Activated naive CD8-positive, alpha-beta T cell treated with anti-CD3 and anti-CD28 coated beads, Interleukin-2, amount 50 U/mL, for 24 hours (primary cell): ENCODE measurements at places on chromosomes 6 and 20.

- H3K36me3 ChIP-seq: no peaks in the 10 kb centered on the region
- peaks cover 8% of the 10 kb centered on the region for H3K4me1 ChIP-seq
- no peak for DNase-seq
- H3K27ac ChIP-seq: no peak overlapping the region
- peak overlapping the region; percentile 47 for H3K4me3 ChIP-seq
Observed at GRCh38 chr20:46709055-46709458, 392 bp upstream of the SLC2A10 start.

DNA sequence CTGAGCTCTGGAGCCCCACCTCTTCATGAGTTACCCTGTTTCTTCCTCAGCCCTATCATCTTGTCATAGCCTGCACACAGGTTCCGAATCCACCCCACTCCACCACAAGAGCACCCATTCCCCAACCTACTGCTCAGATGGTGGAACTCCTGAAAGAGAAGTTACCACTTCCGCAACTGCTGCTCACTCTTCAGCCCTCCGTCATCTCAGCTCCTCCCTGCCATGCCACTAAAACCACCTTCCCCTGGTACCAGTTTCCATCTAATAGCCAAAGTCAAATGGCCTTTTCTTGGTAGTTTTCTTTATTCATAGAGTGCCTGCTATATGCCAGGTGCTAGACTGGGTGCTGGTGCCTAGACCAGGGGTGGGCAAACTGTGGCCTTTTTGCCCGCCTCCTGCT lies 3.9 kb downstream of the RAB22A start:
- H3K27ac ChIP-seq: peak overlapping the region; percentile 56
- DNase-seq: no peak
- peak overlapping the region; percentile 32 for H3K4me3 ChIP-seq
- H3K4me1 ChIP-seq: peaks cover 48% of the 10 kb centered on the region
- peaks cover 40% of the 10 kb centered on the region for H3K36me3 ChIP-seq

- no peak for DNase-seq
- no peak overlapping the region for H3K27ac ChIP-seq
- no peak overlapping the region for H3K4me3 ChIP-seq
Observed at GRCh38 chr6:163384510-163384909, 30.0 kb upstream of the QKI start.

- no peak for DNase-seq
- H3K27ac ChIP-seq: no peak overlapping the region
- H3K4me3 ChIP-seq: no peak overlapping the region
- no peaks in the 10 kb centered on the region for H3K36me3 ChIP-seq
- H3K4me1 ChIP-seq: peaks cover 29% of the 10 kb centered on the region
Observed at GRCh38 chr6:142694054-142694453, 250.9 kb downstream of the HIVEP2 start.

DNA sequence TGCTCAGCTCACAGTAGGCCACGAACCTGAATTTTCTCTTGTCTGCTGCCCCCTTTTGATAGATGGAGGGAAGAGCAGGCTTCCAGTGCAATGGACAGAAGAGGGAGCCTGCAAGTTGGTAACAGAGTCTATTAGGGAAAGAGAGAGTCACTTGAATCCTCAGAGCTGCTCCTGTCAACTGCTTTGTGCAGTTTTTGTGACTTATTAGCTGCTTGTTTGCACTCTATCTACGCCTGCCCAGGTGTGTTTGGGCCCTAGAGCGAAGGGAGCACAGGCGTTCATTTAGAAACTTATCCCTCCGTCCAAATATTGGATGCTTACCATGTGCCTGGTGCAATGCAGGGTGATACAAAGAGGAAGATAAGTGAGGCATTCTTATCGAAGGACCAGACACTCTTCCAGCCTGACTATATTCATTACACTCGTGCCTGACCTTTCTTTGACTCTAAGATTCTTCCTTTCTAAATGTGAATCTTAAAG lies 11.6 kb upstream of the SLC2A12 start:
- no peaks in the 10 kb centered on the region for H3K36me3 ChIP-seq
- H3K4me3 ChIP-seq: no peak overlapping the region
- H3K4me1 ChIP-seq: peaks cover 2% of the 10 kb centered on the region
- DNase-seq: peak; percentile 41
- no peaks in the 10 kb centered on the region for H3K27me3 ChIP-seq
- no peak overlapping the region for H3K27ac ChIP-seq

- peaks cover 11% of the 10 kb centered on the region for H3K27me3 ChIP-seq
- no peak overlapping the region for H3K27ac ChIP-seq
- DNase-seq: no peak
- peaks cover 2% of the 10 kb centered on the region for H3K4me1 ChIP-seq
- H3K4me3 ChIP-seq: no peak overlapping the region
Observed at GRCh38 chr6:137247724-137248123, 28.5 kb upstream of the IFNGR1 start.

- peaks cover 18% of the 10 kb centered on the region for H3K4me1 ChIP-seq
- H3K27ac ChIP-seq: peak overlapping the region; percentile 72
- peaks cover 24% of the 10 kb centered on the region for H3K27me3 ChIP-seq
- peak; percentile 62 for DNase-seq
- H3K36me3 ChIP-seq: no peaks in the 10 kb centered on the region
- H3K4me3 ChIP-seq: peak overlapping the region; percentile 38
Observed at GRCh38 chr6:167699141-167699931, 127.4 kb upstream of the AFDN start.

GRCh38 chr6:15629487-15629886 lies 33.3 kb downstream of the DTNBP1 start:
- H3K27me3 ChIP-seq: peaks cover 3% of the 10 kb centered on the region
- H3K4me3 ChIP-seq: no peak overlapping the region
- DNase-seq: no peak

- DNase-seq: no peak
- H3K27ac ChIP-seq: peak overlapping the region; percentile 90
- H3K36me3 ChIP-seq: peaks cover 2% of the 10 kb centered on the region
- H3K4me1 ChIP-seq: peaks cover 51% of the 10 kb centered on the region
- peaks cover 18% of the 10 kb centered on the region for H3K27me3 ChIP-seq
Observed at GRCh38 chr20:5353624-5354496, 37.1 kb upstream of the PROKR2 start.

DNA sequence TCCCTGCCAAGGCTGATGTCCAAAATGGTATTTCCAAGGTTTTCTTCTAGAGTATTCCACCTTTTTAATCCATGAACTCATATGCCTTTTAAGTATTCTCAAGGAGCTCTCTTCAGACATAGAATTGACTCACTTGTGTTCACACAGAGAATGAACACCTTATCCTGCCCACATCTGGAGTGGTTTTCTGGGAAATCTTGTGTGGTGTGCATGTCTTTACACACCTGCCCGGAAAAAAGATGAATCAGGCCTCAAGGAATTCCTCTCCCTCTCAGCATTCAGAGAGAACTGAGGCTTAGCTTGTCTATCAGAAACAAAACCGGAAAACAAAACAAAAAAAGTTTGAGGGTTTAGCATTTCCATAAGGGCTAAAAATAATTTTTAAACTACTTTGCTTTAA lies 148.8 kb downstream of the TFAP2A start:
- no peaks in the 10 kb centered on the region for H3K4me1 ChIP-seq
- no peak overlapping the region for H3K27ac ChIP-seq
- no peak for DNase-seq
- peaks cover 22% of the 10 kb centered on the region for H3K27me3 ChIP-seq
- H3K36me3 ChIP-seq: no peaks in the 10 kb centered on the region

DNA sequence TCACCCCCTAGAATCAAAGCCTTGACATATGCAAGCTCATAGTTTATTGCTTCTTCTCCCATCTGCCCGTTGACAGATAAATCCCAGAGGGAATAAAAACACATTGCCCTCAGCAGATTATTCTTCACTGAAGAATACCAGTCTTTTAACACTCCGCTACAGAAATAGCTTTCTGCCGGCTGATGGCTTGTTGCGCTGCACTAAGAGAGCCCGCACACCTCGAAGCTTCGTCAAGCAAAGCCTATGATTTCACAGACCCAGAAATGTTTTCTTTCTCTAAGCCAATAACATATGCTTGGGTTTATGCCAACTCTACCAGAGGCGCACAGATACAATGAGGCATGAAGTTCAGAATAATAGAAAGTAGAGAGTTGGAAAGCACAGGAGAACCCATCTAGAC lies 208.9 kb upstream of the FOXQ1 start:
- no peaks in the 10 kb centered on the region for H3K4me1 ChIP-seq
- H3K36me3 ChIP-seq: no peaks in the 10 kb centered on the region
- DNase-seq: no peak
- peaks cover 16% of the 10 kb centered on the region for H3K27me3 ChIP-seq

DNA sequence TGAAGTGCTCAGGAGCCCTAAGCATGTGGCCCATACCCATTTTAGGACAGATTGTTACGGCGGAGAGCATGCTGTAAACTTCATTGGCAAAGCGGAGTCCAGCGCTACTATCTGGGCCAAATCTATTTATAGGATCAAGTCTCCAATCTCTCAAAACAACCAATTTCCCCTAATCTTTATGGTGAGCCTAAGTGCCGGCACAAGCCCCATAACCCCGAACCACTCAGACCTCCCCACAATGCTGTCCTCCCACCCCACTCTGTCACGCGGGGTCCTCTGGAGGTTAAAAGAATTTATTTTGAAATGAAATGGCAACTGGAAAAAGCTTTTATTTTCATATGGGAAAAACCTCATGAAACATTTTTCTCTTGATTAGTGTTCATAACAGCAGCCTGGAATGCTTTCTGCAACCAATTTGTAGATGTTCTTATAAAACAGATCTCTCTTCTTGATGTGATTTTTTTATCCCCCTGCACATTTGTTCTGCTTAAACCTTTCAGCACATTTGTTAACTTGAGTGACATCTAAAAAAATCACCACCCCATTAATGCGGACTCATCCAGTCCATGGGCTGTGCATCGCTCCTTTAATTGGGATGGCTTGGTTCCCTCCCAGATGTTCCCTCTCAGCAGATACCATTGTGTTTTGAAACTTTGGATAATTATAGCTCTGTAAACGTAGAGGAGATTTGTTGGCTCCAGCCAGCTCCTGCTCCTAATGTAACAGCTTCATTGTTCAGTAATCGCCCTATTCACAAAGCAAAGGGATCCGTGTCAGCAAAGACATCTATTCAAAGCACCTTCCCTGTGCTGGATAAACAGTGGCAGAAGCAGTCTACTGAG lies 323.6 kb downstream of the CD83 start:
- no peak for DNase-seq
- no peaks in the 10 kb centered on the region for H3K36me3 ChIP-seq
- no peak overlapping the region for H3K27ac ChIP-seq
- H3K4me3 ChIP-seq: no peak overlapping the region
- no peaks in the 10 kb centered on the region for H3K27me3 ChIP-seq

GRCh38 chr6:132952031-132952867 lies 137.9 kb downstream of the RPS12 start:
- H3K27ac ChIP-seq: no peak overlapping the region
- peaks cover 14% of the 10 kb centered on the region for H3K27me3 ChIP-seq

GRCh38 chr6:138250053-138250452 lies 31.8 kb upstream of the PBOV1 start:
- no peak for DNase-seq
- no peak overlapping the region for H3K4me3 ChIP-seq
- H3K27me3 ChIP-seq: peaks cover 2% of the 10 kb centered on the region
- H3K27ac ChIP-seq: no peak overlapping the region
- no peaks in the 10 kb centered on the region for H3K4me1 ChIP-seq

DNA sequence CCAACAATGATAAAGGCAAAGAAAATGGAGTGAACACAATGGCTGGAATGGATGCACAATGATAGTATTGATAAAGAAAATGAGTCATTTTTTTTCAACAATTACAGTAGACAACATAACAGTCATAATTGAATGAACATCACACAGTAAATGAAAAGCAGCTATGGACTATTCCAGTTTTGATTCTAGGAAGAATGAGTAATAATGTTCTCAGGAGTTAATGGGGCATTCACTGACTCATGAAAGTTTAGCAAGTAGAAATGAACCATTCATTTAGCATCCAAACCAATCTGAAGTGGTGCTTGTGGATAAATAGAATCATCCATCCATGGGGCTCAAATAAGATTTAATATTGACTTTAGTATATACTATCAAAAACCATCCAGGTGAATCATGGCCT lies 1029.5 kb upstream of the GJE1 start:
- no peak overlapping the region for H3K27ac ChIP-seq
- DNase-seq: no peak
- H3K36me3 ChIP-seq: no peaks in the 10 kb centered on the region

- H3K27me3 ChIP-seq: peaks cover 5% of the 10 kb centered on the region
- no peaks in the 10 kb centered on the region for H3K36me3 ChIP-seq
- no peak for DNase-seq
- H3K27ac ChIP-seq: no peak overlapping the region
Observed at GRCh38 chr6:152474354-152474753, 162.8 kb downstream of the SYNE1 start.

DNA sequence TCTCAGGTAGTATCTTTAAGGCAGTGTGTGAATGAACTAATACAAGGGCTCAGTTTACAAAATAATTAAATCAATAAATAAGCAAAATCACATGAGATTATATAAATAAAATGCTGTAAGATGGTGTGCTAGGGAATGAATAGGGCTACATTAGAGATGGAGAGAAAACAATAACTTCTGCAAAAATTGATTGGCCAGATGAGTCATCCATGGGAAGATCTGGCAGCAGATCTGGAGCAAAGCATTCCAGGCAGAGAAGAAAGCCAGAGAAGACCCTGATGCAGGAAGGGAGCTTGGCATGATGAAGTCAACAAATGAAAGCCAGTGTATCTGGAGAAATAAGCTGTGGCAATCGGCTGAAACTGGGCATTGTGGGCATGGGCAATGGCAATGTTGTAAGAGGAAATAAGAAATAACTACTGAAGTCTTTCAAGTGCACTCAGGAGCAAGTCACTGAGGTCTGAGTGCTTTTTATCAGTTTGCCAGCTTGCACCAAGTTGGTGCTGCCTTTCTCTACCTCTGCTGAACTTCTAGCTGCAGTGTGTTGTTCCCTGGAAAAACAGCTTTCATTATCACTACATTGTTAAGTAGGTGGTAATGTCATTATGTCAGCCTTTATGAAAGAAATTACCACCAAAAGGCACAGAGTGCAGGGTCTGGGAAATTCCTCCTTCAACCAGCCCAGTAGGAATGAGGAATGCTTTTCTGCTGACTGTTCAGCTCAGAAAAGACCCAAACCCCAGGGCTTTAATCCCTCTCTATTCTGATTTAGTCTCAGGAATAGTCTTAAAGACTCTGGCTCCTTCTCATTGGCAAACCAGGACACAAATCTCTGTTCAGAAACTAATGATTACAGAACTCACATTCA lies 231.6 kb downstream of the HTR1B start:
- H3K4me1 ChIP-seq: no peaks in the 10 kb centered on the region
- no peaks in the 10 kb centered on the region for H3K36me3 ChIP-seq
- no peaks in the 10 kb centered on the region for H3K27me3 ChIP-seq
- no peak overlapping the region for H3K4me3 ChIP-seq
- H3K27ac ChIP-seq: no peak overlapping the region

GRCh38 chr20:11411765-11412164 lies 505.9 kb upstream of the BTBD3 start:
- no peak for DNase-seq
- no peak overlapping the region for H3K4me3 ChIP-seq
- H3K4me1 ChIP-seq: no peaks in the 10 kb centered on the region
- H3K36me3 ChIP-seq: no peaks in the 10 kb centered on the region
